Activated CD4-positive, alpha-beta T cell treated with anti-CD3 and anti-CD28 coated beads, Interleukin-2, amount 50 U/mL, for 24 hours (primary cell): ENCODE measurements at places on chromosomes 1 and 21.

DNA sequence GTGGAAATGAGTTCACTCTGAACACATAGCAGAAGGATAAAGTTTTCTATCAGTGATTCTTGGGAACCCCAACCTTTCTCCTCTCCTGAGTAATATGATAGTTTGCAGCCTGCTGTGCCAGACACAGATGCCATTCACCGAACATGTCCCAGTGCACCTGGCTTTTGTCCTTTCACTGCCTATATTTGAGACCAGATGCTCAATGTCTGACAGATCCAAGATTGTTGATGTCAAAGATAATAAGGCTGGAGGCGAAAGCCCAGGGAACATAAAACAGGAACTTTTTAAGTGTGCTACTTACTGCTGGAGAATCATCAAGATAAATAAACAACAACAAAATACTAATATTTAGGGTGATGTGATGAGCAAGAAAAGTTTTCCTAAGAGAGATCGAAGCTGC is 139.3 kb downstream of the TIAM1 start:
- no peak for DNase-seq

DNA sequence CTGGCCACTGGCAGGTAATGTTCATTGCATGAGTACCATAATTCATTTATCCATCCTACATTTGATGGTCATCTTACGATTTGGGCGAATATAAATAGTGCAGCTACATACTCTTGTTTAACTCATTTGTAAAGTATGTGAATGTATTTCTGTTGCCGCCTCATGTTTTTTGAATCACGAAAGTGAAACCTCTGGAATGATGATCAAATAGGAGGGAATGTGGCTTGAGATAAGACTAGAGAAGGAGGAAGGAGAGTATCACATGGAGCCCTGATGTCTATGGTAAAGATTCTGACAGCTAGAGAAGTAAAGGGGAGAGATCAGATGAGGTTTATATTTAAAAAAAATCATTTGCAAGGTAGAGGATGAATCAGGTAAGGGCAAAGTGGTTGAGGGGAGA is 8.0 kb downstream of the MRPS14 start:
- DNase-seq = no peak

DNA sequence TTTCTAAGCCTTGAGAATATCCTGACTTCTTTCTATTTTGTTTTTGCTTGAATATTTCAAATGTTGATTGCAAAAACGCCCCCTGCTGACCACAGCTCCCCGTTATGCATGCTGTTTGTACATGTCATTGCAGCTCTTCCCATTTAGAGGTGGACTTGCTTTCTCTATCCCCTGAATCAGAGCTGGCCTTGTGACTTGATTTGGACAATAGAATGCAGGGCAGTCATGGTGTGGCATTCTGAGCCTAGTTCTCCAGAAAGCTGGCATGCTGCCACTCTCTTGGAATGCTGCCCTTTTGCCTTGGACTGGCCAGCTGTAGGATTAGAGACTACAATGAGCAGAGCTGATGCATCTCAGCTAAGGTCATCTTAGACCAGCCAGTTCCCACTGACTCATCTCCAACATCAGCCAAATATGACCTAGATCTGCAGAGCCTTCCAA is 1561.5 kb downstream of the MRPL39 start:
- no peak for DNase-seq

- no peak for DNase-seq
Measured at GRCh38 chr1:152906023-152906565, 2.3 kb upstream of the IVL start.

- no peak for DNase-seq
Measured at GRCh38 chr1:183497218-183497617, 24.9 kb downstream of the SMG7 start.

- DNase-seq = no peak
Measured at GRCh38 chr1:17212009-17212408, 7.1 kb downstream of the PADI1 start.
